ENCODE measurements at places on chromosomes 12 and 14.

GRCh38 chr12:8913702-8914032 is 642 bp upstream of the PHC1 start:
- DNase-seq = no peak

- DNase-seq = no peak
Measured at GRCh38 chr14:101188571-101188915, 285.0 kb upstream of the RTL1 start.

GRCh38 chr12:107526555-107527180 is 158.9 kb upstream of the PWP1 start:
- no peak for DNase-seq

DNA sequence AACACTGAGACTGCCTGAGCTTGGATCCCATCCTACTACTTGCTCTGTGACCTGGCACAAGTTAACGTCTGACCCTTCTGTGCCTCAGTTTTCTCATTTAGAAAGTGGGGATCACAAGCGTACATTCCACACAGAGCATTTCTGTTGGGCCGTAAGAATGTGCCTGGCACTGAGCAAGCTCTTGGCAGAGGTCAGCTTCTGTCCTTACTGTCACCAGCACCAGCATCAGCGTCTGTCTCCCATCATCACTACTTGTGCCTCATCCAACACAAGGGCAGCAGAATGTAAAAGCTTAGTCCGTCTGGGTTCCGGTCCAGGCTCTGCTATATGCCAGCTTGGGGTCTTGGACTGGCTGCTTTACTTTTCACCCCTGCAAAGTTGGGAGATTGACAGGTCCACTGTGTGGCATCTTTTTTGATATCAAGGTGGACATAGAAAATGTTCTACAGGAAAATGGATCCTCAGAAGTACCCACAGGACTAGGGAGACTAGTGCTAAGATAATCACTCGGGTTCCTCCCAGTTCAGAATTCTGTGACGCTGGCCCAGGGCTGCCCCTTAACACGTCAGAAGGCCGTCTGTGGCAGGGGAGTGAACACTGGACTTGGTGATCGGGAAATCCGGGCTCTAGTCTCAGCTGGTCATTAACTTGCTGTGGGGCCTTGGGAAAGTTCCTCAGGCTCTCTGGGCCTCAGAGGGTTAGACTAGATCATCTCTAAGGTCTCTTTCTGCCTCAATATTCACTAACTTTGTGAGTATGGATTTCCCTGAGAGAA is 65.9 kb downstream of the CACNA1C start:
- no peak for DNase-seq

DNA sequence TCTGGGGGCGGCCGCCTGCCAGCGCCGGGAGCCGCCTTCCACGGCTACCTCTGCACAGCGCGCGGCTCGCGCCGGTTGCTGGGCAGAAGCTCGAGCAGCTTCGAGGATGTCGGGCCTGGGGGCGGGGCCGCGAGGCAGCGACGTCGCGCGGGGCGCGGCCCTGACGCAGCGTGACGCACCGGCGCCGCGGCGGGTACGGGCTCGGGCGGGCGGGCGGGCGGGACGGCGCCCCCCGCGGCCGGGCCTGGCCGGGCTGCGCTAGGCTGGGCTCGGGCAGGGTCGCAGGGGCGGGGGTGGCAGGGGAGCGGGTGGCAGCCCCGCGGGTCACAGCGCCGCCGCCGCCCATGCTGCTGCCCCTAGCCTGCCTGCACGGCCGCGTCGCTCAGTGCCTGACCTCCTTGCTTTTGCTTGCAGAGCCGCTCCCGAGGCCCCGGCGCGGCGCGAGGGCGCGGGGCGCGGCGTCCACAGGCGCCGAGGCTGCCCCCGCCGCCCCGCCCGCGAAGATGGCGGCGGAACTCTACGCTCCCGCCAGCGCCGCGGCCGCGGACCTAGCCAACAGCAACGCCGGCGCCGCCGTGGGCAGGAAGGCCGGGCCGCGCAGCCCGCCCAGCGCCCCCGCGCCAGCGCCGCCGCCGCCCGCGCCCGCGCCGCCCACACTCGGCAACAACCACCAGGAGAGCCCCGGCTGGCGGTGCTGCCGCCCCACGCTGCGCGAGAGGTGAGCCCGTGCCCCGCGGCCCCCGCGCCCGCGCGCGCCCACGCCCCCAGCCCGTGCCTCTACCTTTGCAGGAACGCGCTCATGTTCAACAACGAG is at the start of gene BTBD6:
TSS of gene BTBD6 (plus strand) at position 166 of the 814 bp plus-strand sequence. CDS start at position 345, 179 bp downstream.
- peak; percentile 9 for DNase-seq

- DNase-seq = no peak
Measured at GRCh38 chr12:123715195-123715594, 3.0 kb downstream of the ATP6V0A2 start.

- no peak for DNase-seq
Measured at GRCh38 chr12:1351926-1352325, 242.5 kb downstream of the FBXL14 start.

- DNase-seq = no peak
Measured at GRCh38 chr12:32390572-32391219, 8.7 kb upstream of the FGD4 start.

DNA sequence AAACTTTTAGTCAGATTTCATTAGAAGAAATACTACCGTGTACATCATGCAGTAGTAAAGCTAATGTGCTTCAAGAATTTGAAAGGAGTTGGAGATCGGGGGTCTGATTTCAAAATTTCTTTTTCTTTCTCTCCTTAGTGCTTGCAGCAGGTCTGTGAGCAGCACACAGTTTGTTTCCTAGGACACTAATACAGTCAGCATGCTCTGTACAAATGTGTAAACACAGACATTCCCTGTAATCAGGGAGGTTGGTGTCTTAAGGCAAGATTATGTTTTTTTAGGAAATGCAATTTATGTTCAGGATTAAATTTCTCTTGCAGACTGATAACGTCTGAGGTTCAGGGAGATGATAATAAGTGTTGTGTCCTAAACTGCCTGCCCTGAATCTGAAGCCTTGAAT is 142.7 kb downstream of the ALX1 start:
- no peak for DNase-seq

GRCh38 chr12:89863493-89863938 is 154.9 kb upstream of the ATP2B1 start:
- DNase-seq = peak; percentile 72

DNA sequence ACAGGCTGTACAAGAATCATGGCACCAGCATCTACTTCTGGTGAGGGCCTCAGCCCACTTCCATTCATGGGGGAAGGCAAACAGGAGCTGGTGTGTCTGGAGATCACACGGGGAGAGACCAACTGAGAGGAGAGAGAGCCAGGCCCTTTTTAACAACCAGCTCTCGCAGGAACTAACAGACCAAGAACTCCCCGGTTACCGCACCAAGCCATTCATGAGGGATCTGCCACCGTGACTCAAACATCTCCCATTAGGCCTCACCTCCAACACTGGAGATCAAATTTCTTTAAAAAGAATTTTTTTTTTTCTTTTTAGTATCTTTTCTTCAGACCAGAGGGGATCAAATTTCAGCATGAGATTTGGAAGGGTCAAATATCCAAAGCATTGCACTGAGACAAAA is 16.7 kb upstream of the AQP2 start:
- DNase-seq = no peak

GRCh38 chr12:41531147-41531829 is 343.2 kb downstream of the PDZRN4 start:
- DNase-seq = no peak

- DNase-seq = no peak
Measured at GRCh38 chr14:101352567-101352966, 208.7 kb upstream of the DIO3 start.

DNA sequence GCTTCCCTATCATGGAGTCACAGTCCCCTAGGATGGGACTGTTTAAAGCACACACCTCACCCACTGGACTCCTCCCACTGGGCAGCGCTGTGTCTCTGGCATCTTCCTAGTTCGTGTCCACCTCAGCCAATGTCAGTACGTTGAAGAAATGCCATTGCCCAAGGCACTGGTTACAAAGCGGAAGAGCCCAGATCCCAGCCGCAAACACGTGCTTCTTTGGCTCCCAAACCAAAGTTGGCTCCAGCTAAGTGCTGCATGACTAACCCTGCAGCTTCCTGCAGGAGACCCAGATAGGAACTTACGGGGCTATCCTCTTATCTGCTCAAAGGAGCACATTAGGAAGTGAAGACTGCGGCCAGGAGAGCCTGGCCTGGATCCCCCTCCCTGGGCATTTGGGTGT is 9.3 kb downstream of the SYNE3 start:
- DNase-seq = no peak

DNA sequence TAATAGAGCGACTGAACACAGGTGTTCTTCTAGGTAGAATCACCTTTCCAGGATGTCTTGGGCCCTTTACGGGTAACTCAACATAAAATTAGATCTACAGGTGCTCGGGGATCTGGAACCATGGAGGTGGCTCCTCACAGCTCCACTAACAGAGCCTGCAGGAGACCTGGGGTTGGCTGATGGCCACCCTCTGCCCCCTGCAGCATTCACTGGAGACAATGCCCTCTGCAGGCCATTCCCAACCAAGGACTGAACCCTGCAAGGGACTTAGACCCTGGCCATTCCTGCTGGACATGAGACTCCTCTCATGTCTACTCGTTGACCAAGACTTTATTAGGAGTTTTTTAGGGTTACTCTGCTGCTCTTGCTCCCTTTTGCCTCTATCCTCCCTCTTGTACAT is 58.5 kb upstream of the PPP4R3A start:
- DNase-seq = no peak

DNA sequence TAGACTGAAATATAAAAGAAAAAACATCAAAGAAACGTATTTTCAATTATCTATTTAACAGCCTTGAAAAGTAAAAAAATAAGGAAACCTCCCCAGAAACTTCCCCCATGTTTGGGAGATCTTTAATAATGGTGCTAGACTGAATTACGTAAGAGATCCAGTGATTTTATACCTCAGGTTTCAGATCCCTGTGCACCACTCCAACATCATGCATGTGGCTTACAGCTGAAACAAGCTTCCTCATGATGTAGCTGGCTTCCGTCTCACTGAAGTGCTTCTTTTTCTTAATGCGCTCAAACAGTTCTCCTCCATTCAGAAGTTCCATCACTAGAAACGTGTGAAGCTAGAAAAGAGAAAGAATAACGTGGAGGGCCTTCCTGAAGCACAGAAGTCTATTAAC is 78.0 kb upstream of the TTC7B start:
- no peak for DNase-seq

DNA sequence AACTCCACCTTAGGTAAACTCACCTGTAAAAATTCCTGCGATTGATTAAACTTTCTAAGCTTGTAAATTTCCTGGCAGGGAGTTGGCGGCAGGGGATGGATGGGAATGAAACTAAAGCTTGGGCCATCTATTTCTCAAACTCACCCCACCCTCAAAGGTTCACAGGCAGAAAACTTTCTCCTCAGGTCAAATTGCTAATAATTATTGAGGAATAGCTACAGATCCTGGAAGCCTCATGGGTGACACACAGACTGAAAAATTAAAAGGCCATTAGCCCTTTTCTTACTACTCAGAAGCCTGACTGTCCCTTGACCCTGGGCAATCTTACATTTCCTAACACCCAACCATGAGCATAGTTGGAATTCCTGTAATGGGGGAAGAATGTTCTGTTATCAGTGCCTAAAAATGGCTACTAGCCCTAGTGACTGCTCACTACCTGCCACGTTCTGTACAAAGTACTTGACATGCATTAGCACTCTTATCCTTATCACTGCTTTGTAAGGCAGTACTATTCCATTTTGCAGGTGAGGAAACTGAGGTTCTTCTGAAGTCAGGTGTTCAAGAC is 12.4 kb upstream of the SYNDIG1L start:
- no peak for DNase-seq

DNA sequence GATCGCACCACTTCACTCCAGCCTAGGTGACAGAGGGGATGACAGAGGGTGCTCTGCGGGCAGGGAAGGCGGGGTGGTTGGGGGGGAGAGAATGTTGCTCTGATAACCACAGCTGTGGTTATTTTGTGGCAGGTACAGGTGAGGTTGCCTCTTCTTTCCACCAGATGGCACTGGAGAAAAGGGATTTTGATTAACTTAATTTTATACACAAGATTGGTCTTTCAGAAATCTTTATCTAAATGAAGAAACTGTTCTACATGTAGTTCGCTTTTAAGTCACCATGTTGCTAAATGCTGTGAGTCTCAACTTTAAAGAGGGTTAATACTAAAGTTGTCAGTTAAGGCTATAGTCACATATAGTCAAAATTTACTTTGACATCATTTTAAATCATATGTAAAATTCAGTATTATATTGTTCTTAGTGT is 25.7 kb downstream of the FGF23 start:
- no peak for DNase-seq

DNA sequence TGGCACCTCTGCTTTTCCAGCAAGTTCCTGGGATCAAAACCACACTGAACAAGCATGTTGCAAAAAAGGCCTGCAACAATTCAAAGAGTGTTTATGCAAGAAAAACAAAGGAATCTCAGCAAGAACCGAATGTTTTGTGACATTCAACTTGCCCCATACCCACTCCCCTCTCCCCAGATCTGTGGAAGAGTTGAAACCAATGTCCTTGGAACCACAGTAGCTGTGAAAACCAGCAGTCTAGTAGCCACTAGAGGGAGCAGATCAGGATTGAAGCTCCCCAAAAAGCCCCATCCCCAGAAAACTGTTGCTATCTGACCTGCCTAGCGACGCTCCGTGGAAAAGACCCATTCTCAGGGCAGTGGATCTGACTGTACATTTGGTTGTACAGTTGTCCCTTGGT is 27.1 kb downstream of the PRKAB1 start:
- no peak for DNase-seq

DNA sequence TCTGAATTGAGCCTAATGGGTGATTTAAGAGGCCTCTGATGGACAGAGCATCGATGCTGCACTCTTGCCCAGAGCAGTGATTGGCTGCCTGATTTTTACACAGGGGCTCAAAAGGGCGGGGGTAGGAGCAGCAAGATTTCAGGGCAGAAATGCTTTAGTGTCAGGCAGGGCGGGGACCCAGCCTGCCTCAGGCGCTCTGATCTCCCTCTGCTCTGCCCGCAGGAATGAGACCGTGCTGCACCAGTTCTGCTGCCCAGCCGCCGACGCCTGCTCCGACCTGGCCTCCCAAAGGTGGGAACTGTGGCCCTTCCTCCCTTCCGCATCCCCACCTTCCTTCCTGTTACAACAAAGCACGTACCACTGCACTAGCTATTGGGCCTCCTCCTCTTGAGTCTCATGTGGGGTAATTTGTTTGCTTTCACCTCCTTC is 32.4 kb downstream of the IQSEC3 start:
- no peak for DNase-seq

- DNase-seq = no peak
Measured at GRCh38 chr12:109545826-109546225, 27.5 kb downstream of the MMAB start.

- DNase-seq = no peak
Measured at GRCh38 chr12:22856178-22856577, 231.2 kb downstream of the ETNK1 start.

DNA sequence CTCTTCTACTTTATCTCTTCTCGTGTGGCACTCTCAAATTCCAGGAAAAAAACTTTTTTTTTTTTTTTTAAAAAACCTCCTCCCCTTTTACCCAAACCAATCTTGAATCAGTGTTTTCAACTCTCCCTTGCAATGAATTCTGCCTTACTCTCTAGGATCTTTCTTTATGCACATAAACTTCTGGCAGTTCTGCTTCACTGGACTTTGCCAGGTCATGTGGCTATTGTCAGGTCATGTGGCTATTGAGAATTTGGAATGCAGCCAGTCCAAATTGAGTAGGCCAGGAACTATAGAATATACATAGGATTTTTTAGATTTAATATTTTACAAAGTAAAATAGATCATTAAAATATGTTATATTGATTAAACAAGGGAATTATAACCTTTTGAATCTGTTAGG is 218.2 kb downstream of the TMTC3 start:
- DNase-seq = no peak

All from GM12878 (cell line).